ENCODE measurements at places on chromosomes 7 and 10.

DNA sequence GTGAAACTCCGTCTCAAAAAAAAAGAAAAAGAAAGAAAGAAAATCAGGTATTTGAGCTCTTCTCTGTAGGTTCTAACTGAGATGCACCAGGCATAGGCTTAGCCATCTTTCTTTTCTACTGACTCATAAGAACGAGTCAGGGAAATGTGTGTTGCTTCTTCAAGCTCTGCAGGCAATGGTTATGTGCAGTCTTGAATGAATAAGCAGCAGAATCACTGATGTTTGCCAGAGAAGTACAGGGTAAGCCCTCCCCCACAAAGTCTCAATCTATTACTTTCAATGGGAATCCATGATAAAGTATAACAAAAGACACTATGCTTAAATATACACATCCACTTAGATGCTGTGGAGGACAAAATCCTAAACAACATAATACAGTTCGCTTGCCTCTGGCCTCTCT lies 239.2 kb downstream of the PARD3 start:
- H3K36me3 ChIP-seq = no peaks in the 10 kb centered on the region
- no peaks in the 10 kb centered on the region for H3K27me3 ChIP-seq
- H3K4me1 ChIP-seq = peaks cover 3% of the 10 kb centered on the region
- no peak for DNase-seq
- H3K4me3 ChIP-seq = no peak overlapping the region

GRCh38 chr7:141737118-141737835 lies 881 bp upstream of the SSBP1 start:
- H3K4me1 ChIP-seq = peaks cover 2% of the 10 kb centered on the region
- DNase-seq = no peak
- no peaks in the 10 kb centered on the region for H3K36me3 ChIP-seq
- H3K27ac ChIP-seq = no peak overlapping the region
- H3K27me3 ChIP-seq = no peaks in the 10 kb centered on the region
- H3K4me3 ChIP-seq = peak overlapping the region; percentile 31

DNA sequence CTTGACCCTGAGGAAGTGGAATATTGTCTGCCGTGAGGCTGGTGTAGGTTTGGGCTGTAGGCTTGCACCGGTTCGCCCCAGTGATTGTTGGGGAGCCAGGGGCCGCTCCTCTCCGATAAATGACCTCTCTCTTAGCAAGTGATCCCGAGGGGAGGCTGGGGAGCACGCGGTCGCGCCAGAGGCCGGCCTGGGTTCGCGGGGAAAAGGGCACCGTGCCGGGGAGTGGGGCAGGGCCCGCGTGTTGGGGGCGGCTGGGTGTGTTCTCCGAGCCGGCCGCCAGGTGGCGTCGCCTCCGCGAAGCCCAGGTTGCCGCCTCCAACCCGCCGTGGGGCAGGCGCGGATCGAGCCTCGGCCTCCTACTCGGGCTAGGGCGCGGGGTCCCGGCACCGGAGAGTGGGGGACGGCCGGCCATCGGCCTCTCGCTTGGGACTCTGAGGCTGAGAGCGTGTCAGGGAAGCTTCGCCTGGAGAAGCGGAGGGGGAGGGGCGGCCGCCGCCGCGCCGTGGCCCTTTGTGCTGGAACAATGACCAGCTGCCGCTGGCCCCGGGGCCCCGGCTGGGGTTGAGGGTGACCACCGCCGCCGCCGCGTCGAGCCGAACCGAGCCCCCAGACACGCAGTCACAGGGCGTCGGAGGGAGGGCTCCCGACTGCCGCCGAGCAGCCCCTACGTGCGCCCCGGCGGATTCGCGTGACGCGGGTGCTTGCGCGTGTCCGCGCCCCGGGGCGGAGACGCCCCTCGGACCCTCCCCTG lies 442 bp upstream of the LZTS2 start:
- no peaks in the 10 kb centered on the region for H3K4me1 ChIP-seq
- H3K4me3 ChIP-seq = peak overlapping the region; percentile 69
- DNase-seq = peak; percentile 91
- H3K36me3 ChIP-seq = no peaks in the 10 kb centered on the region
- H3K27ac ChIP-seq = peak overlapping the region; percentile 99
- no peaks in the 10 kb centered on the region for H3K27me3 ChIP-seq

DNA sequence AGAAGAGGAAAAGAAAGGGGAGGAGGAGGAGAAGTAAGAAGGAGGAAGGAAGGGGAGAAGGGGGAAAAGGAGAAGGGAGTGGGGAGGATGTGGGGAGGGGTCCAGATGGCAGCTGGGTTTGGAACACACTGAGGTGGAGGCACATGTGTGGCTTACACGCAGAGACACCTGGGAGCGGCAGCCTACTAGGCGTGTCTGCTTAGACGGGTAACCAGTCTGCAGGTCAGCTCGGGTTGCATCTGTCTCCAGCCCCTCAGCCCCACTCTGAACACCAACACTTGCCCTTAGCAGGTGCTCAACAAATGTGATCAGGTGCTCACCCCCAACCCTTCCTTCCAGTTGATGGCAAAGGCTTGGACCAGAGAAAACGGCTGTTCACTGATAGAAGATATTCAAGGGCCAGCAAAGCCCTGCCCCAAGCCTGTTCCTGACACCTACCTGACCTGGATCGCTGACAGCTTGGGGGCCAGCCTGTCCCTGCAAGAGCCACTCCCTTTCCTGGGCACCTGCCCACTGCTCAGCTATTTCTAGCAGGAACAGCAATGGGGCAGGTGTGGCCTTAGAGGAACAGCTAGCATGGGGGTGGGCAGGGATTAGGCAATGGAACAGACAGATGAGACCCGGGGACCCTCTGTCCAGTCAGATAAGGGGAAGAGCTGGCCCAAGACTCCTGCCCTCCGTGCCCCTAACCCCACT lies 70.5 kb downstream of the SH3PXD2A start:
- no peak overlapping the region for H3K27ac ChIP-seq
- H3K36me3 ChIP-seq = no peaks in the 10 kb centered on the region
- no peak overlapping the region for H3K4me3 ChIP-seq
- DNase-seq = no peak
- H3K4me1 ChIP-seq = no peaks in the 10 kb centered on the region

GRCh38 chr10:50674469-50675254 lies 50.9 kb upstream of the SGMS1 start:
- no peak overlapping the region for H3K27ac ChIP-seq
- no peaks in the 10 kb centered on the region for H3K27me3 ChIP-seq
- no peaks in the 10 kb centered on the region for H3K4me1 ChIP-seq

Data from aorta (tissue), 5 donors.